ENCODE measurements at places on chromosomes 12 and 14.

- DNase-seq: no peak
These were observed 8.1 kb upstream of the KRT4 start for GRCh38 chr12:52821826-52822660.

DNA sequence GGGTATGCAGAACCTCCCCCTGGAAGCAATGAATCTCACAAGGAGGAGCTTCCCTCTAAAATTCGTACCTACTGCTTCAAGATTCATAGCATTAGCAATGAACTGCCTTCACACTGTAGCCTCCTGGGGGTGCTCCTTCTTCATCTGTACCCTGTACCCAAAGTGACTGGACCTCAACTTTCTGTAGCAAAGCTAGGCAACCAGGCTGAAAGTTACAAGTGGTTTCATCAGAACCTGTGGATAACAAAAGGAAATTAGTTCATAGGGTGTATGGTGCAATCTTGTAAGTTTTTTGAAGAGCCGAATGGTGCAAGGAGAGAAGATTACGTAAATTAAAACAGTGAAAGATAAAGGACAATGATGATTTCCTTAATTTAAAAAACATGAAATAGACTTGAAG lies 1541.7 kb upstream of the FLRT2 start:
- no peak for DNase-seq

- no peak for DNase-seq
These were observed 188.3 kb upstream of the BCL2L14 start for GRCh38 chr12:11882301-11883019.

DNA sequence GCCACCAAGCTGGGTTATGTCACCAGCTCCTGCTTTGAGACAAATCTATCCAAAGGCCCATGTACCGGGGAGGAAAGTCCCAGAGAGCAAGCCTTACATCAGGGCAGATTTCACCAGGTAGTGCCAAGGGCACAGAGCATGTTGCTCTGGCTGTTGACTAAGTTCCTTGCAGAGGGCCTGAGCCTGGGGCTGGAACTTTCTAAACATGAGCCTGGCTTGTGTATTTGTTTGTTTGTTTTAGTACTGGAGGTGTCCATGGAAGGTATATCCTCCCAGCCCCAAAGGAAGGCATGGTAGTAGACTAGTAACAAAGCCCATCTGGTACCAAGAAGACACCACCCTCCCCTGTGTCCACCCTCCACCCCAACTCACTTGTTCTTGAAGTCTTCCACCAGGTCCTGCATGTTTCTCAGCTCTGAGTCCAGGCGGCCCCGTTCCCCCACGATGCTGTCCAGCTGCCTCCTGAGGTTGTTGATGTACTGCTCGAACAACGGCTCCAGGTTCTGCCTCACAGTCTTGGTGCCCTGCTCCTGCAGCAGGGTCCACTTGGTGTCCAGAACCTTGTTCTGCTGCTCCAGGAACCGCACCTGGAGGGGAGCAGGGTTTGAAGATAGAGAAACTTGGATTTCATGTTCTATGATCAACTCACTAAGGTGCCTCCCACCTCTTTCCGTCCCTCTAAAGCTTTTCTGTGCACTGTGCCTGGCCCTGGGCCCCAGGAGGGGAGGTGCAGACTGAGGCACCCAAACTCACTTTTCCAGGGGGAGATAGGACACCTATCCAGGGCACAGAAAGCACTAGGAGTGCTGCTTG lies 1.4 kb downstream of the KRT5 start:
- no peak for DNase-seq

GRCh38 chr14:24436355-24437019 lies 6.1 kb downstream of the SDR39U1 start:
- DNase-seq: peak; percentile 81

GRCh38 chr14:24430682-24431568 lies 1.2 kb downstream of the KHNYN start:
- peak; percentile 39 for DNase-seq

DNA sequence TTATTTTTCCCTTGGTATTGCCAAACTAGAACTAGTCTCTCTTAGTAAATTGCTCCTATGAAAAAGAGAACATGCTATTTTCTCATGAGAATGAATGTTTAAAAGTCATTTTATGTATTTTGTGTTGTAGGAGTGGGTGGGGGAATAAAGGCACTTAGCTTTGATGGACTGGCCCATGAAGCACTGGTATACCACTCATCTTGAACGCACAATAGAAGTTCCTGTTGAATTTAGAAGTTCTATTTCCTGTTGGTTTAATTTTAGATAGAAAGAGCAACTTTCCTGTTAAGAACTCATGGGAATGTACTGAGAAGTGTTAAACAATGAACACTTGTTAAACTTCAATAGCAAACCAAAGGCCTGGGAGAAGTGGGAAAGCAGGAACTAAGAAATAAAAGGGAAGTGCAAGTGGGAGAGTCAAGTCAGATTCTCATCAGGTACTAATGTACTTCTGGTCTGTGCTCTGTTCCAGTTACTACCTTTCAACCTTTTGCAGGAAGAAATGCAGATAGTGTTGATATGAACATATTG lies 23.1 kb downstream of the TTC6 start:
- DNase-seq: no peak

GRCh38 chr14:22518073-22518472 lies 71.0 kb downstream of the DAD1 start:
- DNase-seq: no peak

- no peak for DNase-seq
These were observed 110.4 kb downstream of the ARID2 start for GRCh38 chr12:45839917-45840316.

DNA sequence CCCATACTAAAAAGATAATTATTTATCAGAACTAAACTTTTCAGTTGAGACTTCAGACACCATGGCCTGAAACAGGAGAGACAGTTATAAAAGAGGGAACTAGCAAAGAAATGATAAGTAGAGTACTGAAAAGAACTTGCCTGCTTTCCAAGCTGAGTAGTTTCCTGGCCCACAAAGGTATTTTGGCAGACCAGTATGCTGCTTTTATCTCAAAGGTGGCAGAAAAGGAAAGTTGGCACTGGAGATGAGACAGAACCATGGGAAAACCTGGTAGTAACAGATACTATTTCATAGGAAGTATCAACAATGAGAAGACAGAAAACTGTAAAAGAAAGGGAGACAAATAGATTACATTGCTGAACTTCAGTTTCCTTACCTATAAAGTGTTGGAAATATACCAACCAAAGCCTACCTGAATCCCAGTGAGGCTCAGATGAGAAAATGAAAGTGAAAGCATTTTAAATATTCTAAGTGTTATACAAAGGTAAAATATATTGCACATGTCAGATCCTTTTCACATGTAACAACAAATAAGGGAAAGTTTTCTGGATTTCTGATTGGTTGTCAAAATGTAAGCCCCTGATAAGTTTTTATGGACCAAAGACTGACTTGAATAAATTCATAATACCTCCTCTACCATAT lies 155.3 kb upstream of the FSCB start:
- no peak for DNase-seq

DNA sequence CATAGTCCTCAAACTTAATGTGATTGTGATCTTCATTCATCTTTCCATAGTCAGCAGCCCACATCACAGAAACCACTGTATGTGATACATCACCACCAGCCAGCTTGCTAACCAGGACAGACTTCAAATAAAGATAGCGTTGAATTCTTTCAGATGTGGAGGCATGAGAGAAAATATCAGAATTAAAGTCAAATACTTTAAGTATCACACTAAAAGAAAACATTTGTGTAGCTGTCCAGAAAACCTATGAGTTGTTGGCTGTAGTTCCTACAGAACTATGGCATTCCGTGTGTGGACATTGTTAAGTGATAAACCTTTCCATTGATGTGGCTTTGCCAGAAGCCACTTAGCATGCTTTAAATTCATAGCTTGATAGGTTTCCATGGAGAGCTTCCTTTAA lies 105.1 kb downstream of the LLPH start:
- DNase-seq: no peak

GRCh38 chr12:105084251-105085250 lies at the start of gene ALDH1L2:
ALDH1L2 (minus strand) TSS chr12:105084458; CDS start chr12:105084436, 22 bp downstream.
- peak; percentile 74 for DNase-seq

GRCh38 chr12:6754411-6754810 lies 1.5 kb upstream of the MLF2 start:
- no peak for DNase-seq

DNA sequence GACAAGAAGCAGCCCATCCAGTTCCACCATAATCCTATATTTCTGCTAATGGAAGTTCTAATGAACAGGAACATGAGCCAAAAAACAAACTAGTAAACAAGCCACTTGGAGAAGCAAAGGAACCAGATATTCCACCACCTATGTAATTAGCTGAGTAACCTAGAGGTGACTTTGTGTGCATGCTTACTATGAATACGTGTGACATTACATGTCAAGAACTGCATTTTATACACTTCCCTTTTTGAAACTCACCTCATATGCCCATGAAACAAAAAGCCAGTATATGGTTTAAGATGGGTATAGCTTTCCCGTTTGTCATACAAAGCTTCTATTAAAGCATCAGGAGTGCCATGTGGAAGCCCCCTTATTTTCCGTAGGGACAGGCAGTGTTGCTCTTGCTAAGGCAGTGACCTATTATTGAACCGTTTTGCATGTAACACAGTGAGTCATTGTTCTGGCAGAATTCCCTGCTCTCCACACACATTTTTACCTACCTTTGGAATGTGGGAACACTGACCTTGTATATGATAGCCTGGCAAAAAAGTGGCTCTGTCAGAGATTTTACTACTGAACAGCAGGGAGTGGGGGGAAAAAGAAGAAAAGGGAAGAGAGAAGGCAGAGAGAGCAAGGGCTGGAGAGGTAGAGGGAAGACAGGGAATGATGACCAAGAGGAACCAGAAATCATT lies 34.8 kb upstream of the FRMD6 start:
- peak; percentile 92 for DNase-seq

GRCh38 chr12:55658635-55659391 lies 22.1 kb downstream of the OR10P1 start:
- no peak for DNase-seq

DNA sequence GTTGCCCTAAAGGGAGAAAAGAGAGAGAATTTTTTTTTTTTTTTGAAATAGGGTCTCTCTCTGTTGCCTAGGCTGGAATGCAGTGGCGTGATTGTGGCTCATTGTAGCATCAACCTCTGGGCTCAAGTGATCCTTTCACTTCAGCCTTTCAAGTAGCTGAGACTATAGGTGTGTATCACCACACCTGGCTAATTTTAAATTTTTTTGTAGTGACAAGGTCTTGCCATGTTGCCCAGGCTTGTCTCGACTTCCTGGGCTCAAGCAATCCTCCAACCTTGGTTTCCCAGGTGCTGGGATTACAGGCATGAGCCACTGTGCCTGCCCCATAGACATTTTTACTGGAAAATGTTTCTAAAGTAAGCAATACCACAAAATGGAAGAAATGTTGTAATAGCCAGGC lies 36.8 kb downstream of the YARS2 start:
- no peak for DNase-seq

DNA sequence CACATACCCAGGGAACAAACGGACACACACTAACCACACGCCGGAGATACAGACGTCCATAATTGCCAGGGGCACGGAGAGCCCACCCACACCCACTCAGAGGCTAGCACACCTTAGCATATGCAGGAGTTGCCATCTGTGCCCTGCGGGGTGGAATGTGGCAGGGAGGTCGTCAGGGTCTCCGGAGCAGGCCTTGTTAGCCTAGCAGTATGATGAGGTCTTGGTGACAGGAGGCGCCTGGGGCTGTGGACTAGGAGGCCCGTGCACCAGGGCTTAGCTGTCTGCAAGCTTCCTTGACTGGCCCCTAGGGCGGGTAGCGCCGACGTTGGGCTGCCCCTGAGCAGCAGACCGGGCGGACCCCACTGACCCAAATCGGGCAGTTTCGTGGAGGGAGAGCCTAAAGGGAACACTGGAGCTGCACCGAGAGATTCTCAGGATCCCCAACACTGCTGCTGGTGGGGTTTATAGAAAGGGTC lies 10.0 kb downstream of the STAC3 start:
- DNase-seq: no peak

GRCh38 chr12:2976581-2976996 lies 17.4 kb downstream of the TEAD4 start:
- DNase-seq: no peak

- DNase-seq: no peak
These were observed 520.9 kb downstream of the BCL11B start for GRCh38 chr14:98751110-98751509.

GRCh38 chr14:62029569-62029924 lies 267.3 kb downstream of the SNAPC1 start:
- DNase-seq: no peak

DNA sequence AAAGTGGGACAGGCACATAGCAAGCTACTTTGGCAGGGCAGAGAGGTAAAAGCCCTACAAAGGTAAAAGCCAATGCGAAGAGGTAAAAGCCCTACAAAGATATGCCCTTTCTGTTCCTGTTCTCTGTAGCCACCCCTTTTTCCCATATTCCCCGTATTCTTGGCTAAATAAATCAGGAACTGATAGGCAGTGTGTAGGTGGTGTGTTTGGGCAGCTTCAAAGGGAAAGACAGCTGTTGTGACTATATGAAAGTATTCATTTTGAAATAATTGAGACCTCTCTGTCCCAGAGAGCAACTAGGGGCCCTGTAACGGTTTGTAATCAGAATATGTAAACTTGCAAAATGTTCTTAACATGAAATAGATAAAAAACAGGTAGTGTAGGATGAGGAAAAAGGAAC lies 11.3 kb upstream of the SLC41A2 start:
- no peak for DNase-seq

DNA sequence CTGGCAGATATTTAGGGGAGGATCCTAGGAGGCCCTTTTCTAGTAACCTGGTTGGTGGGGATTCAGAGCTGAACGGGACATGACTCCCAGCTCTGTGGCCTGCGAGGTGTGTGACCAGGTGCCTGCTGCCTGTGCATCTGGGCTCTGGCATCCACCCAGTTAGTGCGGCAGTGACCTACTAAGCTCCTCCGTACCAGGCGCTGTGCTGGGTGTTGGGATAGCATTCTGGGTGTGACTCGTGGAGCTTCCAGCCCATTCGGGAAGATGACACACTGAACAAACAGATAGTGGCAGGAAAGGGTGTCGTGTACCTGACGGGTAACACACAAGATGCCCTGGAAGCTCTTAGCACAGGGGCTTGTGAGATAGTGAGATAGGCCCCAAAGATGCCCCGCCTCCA lies 80.9 kb downstream of the ACACB start:
- DNase-seq: no peak

- no peak for DNase-seq
These were observed 281.1 kb upstream of the AMIGO2 start for GRCh38 chr12:47360771-47361388.

- no peak for DNase-seq
These were observed 455.1 kb downstream of the BTG1 start for GRCh38 chr12:91690531-91690930.

DNA sequence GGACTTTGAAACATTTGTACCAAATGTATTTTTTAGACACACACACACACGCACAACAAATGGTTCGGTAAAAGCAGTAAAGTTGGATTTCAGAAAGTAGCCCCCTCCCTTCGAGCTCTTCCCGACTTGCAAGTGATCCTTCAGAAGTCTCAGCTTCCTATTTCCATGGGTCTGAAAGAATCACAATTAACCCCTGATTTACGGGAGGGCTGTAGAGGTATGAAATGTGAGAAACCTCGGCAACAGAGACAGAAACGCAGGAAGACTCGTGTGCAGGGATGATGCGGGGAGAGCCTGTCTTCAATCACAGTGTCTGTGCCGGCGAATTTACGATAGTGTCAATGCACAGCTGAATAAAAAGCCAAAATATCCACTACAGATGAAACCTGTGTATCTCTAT lies 60.7 kb upstream of the VRK1 start:
- DNase-seq: no peak

Measured in LHCN-M2 (cell line).